ENCODE measurements at places on chromosomes 13 and 19.

DNA sequence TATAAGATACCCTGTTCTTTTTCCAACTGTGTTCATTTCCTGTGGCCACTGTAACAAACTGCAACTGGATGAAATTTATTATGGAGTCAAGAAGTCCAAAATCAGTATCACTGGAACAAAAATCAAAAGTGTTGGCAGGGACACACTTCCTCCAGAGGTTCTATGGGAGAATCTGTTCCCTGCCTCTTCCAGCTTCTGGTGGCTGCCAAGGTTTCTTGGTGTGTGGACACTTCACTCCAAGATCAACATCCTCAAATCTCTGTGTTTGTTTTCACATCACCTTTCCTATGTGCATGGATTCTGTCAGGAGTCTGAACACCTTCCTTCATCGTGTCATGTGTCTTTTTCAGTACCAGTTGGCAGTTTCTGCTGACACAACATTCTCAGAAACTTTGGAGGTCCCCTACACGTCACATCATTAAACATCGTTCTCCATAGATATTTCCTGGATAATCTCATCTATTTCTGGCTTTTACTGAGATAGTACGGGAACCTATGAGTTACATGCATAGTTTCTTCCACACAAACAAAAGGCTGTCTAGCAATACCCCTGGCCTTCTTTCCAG is 15.2 kb upstream of the EFNB2 start:
- DNase-seq: no peak

GRCh38 chr13:83839146-83839545 is 43.1 kb downstream of the SLITRK1 start:
- DNase-seq: no peak

DNA sequence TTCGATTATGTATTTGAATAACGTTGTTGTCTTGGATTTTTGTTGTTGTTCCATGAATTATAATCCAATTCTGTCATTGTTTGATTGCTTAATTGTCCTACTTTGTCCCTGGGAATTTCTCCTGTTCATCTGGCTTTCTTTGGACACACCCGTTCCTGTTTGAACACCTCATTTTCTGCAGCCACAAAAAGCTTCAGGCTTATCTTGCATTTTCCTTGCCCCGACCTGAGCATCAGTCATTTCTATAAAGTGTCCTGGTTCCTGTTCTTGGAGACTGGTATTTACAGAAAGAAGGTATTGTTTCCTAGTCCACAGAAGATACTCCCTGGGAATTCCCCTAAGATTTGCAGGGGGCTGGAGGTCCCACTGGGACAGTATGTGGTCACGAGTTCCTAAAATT is 731.8 kb upstream of the ARGLU1 start:
- no peak for DNase-seq

DNA sequence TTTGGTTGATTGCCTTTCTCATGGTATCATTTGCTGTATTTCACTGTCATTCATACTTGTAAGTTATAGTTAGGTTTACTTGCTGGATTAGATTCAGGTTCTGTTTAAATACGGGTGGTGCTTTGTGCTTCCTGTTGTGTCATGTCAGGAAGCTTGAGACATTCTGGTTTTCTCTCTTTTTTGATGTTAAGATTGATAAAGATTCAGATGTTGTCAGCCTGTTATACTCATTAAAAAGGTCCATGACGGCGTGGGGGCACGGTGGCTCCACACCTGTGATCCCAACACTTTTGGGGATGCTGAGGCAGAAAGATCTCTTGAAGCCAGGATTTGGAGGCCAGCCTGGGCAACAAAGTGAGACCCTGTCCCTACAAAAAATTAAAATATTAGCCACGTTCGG is 45.7 kb downstream of the NAA16 start:
- peak; percentile 12 for DNase-seq

DNA sequence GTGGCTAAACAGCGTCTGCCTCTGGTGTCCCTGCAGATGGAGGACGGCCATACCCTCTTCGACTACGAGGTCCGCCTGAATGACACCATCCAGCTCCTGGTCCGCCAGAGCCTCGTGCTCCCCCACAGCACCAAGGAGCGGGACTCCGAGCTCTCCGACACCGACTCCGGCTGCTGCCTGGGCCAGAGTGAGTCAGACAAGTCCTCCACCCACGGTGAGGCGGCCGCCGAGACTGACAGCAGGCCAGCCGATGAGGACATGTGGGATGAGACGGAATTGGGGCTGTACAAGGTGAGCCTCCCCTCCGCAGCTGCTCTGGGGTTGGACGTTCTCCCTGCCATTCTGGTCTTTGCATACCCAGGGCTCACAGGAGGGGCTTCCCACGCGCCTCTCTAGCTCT is 19.9 kb downstream of the UHRF1 start:
- DNase-seq: no peak

DNA sequence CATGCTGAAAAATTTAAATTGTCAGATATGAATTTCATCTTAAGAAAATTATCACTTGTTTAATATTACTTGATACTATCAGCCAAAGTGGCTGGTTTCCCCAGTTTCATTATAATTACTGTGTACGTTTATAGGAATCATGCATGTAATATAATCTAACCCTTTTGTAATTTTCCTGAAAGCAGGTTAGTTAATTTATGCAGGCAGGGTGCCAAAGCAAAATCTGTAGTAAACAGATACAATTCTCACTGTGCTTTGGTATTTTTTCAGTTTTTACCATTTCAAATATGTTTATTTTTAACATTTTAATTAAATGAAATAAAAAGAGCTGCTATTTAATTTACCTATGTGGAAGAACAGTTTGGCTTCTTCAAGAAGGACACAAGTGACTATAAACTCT is 1227.5 kb upstream of the MIR17HG start:
- no peak for DNase-seq

DNA sequence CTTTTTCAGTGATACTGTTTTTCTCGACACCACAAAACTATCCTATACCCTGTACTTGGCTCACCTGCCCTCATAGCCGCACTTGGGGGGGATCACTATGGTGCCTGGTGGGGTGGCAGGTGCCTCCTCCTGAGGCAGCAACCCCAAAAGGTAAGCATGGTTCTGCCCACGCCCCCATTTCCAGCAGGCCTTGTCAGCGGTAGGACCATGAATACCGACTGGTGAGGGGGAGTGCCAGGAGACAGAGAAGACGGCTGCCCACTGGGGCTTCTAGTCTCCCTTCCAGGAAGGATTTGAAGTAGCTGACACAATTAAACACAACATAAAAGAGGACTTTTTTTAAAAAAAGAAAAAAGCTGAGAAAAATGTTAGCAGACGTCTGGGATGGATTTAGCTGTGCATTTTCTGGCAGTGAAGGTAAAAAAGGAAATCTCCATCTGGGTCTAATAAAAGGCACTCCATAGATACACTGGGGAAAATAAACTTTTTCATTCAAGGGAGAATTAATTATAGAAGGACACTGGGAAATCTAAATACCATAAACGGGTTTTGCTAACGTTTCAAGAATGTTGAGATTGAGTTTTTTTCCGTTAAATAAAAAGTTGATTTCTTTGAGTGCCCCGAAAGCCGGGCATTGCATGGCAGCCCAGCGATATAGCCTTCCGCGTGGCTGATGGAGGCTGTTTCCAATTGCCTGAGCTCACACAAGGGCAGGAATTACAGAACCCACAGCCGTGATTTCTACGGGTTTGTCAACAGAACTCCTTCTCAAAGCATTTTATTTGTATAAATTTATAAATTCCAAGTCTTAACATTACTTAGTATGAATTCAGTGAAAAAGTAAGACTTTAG is 45.1 kb downstream of the ATP11A start:
- DNase-seq: no peak

DNA sequence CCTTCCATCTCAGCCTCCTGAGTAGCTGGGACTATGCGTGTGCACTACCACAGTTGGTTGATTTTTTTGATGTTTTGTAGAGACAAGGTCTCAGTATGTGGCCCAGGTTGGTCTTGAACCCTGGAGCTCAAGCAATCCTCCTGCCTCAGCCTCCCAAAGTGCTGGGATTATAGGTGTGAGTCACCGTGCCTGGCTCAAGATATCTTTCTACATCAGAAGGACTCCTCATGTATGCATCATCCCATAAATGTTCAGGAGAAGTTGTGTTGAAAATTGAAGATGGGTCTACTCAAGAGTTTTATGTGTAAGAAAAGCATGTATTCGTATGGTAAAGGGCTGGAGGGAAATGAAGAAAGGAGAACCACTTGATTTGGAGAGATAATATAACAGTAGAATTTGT is 71.8 kb upstream of the STK24 start:
- DNase-seq: no peak

DNA sequence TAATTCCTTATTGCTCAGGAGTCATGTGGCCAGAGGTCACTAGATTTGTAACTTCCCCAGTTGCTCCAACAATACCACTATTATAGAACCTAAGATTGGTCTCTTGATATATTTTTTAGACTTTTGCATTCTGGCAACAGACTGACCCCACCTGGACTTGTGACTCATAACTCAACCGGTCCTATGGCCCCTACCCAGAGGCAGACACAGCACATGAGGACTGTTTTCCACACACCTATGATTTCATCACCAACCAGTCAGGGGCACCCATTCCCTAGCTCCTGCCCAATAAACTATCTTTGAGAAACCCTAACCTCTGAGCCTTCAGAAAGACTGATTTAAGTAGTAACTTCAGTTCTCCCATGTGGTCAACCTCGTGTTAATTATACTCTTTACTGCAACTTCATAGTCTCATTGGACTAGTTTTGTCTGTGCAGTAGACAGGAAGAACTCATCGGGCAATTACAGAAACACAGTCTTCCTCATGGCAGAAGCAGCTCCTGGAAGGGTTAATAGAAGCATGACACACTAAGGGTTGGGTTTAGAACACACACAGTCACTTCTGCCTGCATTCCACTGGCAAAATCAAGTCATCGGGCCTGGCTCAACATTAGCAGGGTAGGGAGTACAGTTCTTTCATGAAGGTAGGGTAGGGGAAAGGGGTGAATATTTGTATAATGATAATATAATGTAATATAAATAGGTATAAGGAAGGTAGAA is 251.8 kb downstream of the UQCRFS1 start:
- DNase-seq: no peak

DNA sequence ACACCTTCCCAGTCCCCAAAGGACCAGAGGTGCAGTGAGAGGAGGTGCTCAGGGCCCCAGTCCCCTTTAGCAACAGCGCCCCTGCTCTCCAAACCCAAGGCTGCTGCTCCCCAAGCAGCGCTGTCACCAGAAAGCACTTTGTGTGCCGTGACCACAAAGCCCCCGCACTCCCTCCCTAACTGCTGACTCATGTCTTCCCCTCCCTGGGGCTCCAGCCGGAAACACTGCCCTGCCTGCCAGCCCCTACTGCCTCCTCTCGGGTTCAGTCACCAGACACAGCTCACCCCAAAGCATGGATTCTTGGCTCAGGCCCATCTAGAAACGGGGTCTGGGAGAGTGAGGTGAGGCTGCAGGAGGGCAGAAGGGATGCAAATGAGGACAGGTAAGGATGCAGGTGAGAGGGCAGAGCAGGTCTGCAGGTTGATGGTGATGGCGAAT is 4.9 kb upstream of the TNFSF14 start:
- DNase-seq: peak; percentile 89

DNA sequence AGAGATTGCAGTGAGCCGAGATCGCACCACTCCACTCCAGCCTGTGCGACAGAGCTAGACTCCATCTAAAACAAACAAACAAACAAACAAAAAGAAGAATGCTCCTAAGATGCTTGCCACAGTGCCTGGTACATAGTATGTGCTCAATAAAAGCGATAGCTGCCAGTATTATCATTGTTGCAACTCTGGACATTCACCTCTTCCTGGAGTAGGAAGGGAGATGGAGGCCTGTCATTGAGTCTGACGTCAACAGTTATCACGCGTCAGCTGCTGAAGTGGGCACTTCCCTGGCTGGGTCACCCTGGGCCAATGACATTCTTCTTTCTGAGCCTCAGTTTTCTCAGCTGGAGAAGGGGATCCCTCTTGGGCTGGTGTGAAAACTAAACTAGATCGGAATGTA is 4.2 kb upstream of the PLAUR start:
- no peak for DNase-seq

DNA sequence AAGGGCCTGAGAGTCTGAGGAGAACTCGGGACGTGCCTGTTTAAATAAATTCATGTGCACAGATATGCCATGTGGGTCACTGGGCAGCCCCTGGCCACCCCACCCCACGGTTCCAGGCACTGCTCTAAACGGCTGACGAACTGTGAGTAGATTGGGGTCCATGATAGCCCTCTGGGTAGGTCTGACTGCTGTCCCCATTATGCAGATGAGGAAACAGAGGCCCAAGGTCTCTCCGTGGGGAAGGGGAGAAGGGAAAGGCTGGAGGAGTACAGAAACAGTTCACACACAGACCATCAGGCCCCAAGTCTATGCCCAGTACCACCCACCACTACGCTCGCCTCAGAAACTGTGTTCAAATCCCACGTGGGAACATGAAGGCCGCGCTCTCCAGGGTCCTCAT is 14.1 kb downstream of the ZNF787 start:
- DNase-seq: no peak

DNA sequence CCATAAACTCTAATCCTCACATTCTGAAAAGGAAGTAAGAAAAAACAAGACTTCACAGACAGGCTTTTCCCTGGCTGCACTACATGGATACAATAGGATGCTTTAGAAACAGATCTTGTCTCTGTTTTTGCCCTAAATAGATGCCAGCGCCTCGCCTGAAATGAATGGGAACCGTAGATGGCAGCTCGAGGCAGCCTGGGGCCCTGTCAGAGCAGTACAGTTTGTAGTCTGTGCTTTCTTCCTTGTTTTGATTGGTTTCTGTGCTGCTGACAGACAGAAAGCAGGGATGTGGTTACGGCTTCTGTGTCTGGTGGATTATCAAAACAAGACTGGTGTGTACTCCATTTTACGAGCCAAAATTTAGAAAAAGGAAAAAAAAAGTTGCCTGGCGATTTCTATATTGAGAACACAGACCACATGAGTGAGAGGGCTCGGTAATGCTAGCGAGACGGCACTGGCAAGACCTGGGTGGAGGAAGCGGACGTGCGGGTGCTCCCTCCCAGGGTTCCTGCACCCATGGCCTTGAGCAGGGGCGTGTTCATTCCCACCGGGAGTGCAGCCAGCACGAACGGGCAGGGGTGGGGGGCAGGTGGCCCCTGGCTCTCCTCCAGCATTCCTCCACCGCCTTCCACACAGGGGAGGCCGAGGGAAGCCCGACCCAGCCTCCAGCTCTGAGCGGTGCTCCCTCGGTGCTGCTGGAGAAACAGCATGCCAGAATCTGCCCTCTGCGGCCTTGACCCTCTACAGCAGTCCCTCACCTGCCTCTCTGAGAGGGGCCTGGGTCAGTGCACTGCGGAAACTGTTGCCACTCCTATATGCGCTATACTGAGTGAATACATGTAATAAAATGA is 37.6 kb upstream of the C1QTNF9 start:
- DNase-seq: peak; percentile 36

DNA sequence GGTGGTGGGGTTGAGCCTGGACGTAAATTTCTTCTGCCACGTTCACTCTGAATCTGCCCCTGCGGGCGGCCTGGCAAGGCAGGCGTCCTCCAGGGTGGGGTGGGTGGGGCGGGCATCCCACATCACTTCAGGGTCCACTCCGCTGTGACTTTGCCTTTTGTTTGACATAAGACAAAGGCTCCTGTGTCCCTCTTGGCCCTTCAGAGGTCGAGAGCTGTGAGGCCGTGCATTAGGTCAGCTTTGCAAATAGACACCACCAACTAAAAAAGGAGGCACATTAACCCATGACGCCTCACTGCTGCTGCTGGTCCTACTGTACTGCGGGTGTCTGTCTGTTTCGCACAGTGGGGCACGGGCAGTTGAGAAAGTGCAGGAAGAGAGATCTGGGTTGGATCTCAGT is 10.5 kb upstream of the ZNF536 start:
- no peak for DNase-seq

Measured in activated T-cell treated with anti-CD3 and anti-CD28 coated beads, Interleukin-2, amount 50 U/mL, for 4 hours (primary cell).